CD4-positive, alpha-beta T cell (primary cell): ENCODE measurements at places on chromosomes 4 and X.

DNA sequence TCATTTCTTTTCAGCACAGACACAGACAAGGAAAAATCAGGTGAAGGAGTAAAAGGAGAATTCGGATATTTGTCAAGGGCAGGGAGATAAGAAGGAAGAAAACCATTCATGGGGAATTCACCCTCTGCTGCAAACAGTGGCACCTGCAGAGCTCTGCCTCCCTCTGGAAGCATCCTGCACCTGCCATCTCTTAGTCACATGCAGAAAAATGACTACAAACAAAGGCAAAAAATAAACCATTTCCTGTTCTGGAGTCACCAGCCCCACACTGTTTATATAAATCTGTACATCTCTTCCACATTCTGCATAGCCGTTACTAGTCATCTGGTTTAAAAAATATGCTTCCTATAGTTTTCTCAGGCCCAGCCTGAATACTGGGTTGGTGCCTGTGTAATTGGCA is 205.3 kb downstream of the ARAP2 start:
- no peak for DNase-seq

DNA sequence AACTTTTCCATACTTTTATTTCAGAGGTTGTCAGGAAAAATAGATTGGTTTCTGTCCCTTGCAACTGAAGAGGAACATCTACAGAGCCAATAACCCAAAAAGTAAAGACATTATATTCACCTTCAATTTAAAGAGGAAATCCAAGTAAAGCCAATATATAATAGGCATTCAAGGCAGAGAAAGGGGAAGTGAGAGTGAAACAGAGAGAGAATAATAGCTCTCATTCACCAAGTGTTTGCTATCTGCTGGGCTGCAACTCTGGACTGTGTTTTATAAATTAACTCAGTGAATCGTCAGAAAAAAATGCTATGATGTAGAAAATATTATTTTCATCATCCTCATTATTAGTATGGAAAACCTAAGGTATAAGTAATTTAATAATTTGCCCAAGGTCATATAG is 448.5 kb downstream of the TRAM1L1 start:
- DNase-seq, result no peak

- DNase-seq, result no peak
Observed at GRCh38 chr4:18007625-18008024, 13.9 kb downstream of the LCORL start.

DNA sequence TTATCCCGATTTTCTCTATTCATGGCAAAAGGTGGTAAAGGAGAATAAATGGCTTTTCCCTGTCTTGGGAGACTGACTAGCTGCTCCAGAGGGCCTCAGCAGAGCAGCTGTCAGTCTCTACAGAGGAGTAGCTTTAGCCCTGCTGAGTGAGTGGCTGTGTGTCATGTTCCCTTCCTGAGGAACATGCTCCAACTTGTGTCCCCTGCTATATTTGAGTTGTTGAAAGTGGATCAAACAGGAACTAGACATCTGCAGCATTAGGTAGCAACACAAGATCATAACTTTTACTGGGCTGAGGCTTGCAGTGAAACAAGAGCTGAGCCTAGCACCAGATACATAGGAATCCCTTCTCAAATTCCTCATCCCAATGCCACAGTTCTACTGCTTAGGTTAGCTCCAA is 26.7 kb upstream of the PLAC1 start:
- DNase-seq, result no peak

DNA sequence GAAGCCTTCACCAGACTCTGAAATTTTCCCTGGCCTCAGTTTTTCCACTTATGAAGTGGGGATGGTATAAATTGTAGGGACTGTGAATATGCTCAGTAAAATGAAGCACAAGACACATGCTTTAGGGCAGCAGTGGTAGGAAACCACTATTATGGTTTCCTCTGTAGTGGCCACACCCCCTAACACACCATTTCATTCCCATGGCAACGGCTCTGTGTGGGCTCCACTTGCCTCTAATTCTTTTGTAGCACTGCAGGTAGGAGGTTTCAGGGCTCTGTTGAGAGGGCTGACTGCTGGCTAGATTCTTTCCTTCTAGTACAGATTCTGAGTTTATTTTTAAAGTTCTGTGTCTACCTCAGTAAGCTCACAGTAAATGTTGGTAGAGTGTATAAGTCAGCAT is 3.5 kb upstream of the VMA21 start:
- peak; percentile 35 for DNase-seq

GRCh38 chr4:71210823-71211222 is 128.0 kb upstream of the SLC4A4 start:
- no peak for DNase-seq
